ENCODE measurements at places on chromosomes 1 and 21. TPM values are rescaled to one million over a fixed set of nuclear protein-coding genes. Genes with fewer than 3 reads are reported as not detected.

The NOC2L gene
- 22.4 TPM for total RNA-seq

The TRIM58 gene
- total RNA-seq: 0.94 TPM

The SGIP1 gene
- total RNA-seq: not detected

DNA sequence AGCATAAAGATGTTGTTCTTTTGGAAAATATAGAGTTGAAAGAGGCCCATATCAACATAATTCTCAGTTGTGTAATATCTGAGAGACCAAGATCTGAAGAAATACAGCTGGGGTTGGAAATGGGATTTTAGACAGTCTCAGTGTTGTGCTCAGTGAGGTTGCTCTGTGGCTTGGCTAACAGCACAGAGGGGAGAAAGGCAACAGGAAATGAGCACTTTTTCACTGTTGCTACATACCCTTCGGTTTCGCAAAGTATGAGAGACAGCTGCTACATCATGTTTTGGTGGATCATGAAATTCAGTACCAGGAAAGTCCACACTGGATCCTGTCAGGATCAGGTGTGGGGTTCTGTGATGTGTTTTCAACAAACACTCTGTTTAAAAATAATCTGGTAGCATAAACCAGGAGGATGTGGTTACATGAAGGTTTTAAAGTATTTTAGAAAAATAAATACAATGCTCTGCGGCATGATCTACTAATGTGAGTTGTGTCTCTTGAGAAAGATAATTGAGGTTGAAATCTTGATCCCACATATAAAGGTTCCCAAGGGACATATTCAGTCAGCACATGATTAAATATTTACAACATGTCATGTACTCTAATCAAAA, 7.0 kb upstream of the GPR88 start:
- DNase-seq: no peak
- H3K4me3 ChIP-seq: no peak overlapping the region
- H3K36me3 ChIP-seq: no peaks in the 10 kb centered on the region
- H3K27me3 ChIP-seq: no peaks in the 10 kb centered on the region

DNA sequence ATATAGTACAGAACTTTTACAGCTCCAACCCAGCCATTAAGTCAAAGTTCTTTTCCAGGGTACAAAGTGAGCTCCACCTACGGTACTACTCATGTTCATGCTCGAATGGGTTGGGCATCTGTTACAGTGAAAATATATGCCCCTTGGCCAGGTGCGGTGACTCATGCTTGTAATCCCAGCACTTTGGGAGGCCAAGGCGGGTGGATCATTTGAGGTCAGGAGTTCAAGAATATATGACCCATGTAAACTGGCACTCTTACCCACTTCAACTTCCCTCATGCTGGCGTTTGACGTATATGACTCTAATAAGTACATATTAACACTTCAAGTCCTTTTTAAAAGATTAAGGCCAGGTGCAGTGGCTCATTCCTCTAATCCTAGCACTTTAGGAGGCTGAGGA, 71.3 kb upstream of the PKN2 start:
- H3K27ac ChIP-seq: no peak overlapping the region
- H3K4me3 ChIP-seq: no peak overlapping the region
- no peaks in the 10 kb centered on the region for H3K36me3 ChIP-seq

- H3K4me3 ChIP-seq: no peak overlapping the region
- no peak overlapping the region for H3K27ac ChIP-seq
- H3K4me1 ChIP-seq: peaks cover 7% of the 10 kb centered on the region
Measured at GRCh38 chr1:193592317-193592716, 405.9 kb upstream of the B3GALT2 start.

DNA sequence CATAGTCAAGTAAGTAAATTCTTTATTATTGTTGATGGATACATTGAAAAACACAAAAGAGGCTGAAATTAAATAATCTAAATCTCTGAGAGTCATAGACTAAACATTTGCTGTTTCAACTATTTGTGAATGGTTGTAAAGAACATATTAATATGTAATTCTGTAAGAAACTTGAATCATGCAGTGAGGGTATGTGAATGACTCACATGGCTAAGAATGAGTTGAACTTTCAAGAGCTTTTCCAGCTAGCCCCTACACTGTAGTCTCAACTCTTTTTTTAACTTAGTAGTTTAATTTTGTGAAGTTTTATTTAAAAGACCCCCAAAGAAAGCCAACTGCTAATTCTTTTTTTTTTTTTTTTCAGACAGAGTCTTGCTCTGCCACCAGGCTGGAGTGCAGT, 588.1 kb downstream of the DPYD start:
- no peaks in the 10 kb centered on the region for H3K36me3 ChIP-seq
- H3K27me3 ChIP-seq: no peaks in the 10 kb centered on the region
- H3K4me3 ChIP-seq: no peak overlapping the region
- H3K4me1 ChIP-seq: no peaks in the 10 kb centered on the region
- no peak overlapping the region for H3K27ac ChIP-seq

DNA sequence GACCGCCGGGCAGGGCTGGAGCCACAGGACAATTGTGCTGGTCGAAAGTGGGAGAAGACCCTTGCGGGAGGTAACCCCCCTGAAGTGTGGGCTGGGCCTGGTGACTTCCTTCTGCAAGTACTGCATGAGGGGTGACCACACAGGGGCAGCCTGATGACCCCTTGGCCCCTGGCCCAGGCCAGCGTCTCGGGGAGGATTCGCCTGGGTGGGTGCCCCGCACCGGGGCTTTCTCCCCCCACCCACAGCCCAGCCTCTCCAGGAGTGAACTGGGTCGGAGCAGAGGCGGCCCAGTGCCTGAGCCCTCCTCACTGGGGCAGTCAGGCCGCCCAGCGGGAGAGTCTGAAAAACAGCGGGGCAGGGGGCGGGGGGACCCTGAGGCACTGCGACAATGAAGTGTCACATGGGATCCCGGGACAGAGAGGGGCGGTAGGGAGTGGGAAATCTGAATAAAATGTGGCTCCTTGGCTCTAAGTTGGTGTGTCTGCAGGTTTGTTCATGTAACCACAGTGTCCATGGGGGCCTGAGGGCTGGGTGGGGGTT, 1.6 kb upstream of the DNMT3L start:
- H3K4me3 ChIP-seq: no peak overlapping the region
- H3K4me1 ChIP-seq: no peaks in the 10 kb centered on the region
- H3K27me3 ChIP-seq: no peaks in the 10 kb centered on the region
- no peak for DNase-seq
- H3K36me3 ChIP-seq: no peaks in the 10 kb centered on the region
- H3K27ac ChIP-seq: no peak overlapping the region

DNA sequence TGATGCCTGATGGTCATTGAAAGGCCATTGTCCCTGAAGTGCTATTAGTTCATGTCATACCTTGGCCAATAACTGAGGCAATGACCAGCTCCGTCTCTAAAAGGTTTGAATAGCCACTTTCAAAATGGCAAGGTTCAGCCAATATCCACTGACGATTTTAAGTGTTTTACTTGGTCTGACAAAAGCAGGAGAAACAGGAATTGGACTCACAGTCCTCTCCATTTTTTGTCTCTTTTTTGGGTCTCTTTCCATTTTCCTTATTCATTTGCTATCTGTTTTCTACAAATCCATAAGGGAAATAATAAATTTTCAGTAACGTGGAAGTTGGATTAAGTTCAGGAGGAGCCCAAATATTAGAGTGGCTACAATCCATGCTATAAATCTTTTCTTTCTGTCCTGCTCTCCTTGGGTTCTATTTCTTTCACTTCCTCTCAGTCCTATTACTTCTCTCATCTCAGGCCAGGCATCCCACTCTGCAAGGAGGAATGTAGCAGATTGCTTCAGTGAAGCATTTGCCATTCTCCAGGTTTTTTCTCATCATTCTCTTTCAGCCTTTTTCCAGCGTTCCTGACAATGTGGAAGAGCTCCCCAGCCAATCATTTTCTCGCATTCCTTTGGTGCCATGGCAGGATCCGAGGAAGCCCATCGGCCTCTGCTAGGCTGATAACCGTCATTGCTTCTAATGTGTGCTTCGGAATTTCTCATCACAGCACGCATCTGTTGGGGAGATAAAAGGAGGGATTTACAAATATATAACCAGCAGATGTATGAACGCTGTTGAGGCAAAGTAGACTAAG, 414.5 kb downstream of the ADGRL2 start:
- DNase-seq: no peak
- no peaks in the 10 kb centered on the region for H3K36me3 ChIP-seq
- H3K27me3 ChIP-seq: no peaks in the 10 kb centered on the region
- H3K4me3 ChIP-seq: no peak overlapping the region

DNA sequence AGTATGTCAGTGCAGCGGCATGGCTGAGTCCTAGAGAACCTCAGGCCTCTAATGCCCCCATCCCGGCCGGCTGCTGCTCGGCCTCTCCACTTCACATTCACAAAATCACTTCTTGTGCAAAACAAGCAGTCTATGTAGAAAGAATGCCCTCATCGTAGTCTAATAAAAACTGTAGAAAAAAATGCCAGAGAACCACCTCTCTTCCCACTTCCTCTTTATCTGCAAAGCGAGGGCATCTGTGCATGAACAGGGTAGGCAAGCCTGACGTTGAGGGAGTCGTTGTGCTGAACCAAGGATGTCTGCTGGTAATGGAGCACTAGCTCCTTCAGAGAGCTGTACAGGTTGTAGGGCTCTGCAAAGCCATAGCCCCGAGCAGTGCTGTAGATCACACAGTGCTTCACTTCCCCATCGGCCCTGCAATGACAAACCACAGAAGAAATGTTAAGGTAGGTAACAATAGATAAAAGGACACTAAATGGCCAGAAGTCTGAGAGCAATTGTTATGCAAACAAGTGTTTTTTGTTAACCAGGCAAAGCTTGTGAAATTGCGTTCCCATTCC, 88.9 kb downstream of the PIK3R3 start:
- no peak for DNase-seq
- no peak overlapping the region for H3K27ac ChIP-seq
- H3K4me1 ChIP-seq: peaks cover 16% of the 10 kb centered on the region
- no peaks in the 10 kb centered on the region for H3K27me3 ChIP-seq
- H3K36me3 ChIP-seq: no peaks in the 10 kb centered on the region

DNA sequence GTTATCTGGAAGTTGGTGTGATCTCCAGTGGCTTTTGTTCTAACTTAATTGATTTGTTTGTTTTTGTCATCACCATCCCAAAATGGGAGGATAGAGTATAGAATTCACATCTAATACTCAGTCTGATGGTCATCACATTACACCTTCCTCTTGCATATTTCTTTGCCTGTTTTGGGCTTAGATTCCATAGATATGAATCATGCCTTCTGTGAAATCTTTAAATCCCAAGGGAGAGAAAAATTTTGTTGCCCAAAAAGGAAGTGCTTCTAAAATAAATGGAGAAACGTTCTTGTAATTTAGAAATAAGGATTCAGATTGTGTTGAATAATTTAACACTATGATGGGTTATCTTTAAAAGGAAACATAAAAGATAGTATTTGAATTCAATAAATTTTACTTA, 446.0 kb upstream of the LRRC7 start:
- no peaks in the 10 kb centered on the region for H3K27me3 ChIP-seq
- H3K4me1 ChIP-seq: no peaks in the 10 kb centered on the region
- DNase-seq: no peak
- no peaks in the 10 kb centered on the region for H3K36me3 ChIP-seq
- no peak overlapping the region for H3K27ac ChIP-seq

- H3K27ac ChIP-seq: no peak overlapping the region
- H3K27me3 ChIP-seq: no peaks in the 10 kb centered on the region
- no peak for DNase-seq
- no peaks in the 10 kb centered on the region for H3K4me1 ChIP-seq
Measured at GRCh38 chr1:55179177-55179835, 35.9 kb downstream of the USP24 start.

DNA sequence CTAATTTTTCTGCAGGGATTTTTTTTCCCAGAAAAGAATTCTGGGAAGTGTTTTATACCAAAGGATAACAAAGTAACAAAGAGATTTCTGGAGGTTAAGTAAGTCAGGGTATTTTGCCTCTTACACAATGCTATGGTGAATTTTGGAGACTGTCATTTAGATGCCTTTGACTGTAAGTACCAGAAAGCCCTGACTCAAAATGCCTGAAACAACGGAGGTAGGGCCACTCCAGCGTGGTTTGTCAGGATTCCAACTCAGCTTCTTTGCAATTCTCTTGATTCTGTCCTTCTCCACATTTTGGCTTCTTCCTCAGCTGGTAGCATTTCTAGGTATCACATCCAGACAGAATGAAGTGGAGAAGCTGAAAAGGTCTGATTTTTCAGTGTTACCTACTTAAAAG, 106.5 kb downstream of the UCHL5 start:
- peaks cover 13% of the 10 kb centered on the region for H3K4me1 ChIP-seq
- no peak for DNase-seq
- H3K27ac ChIP-seq: no peak overlapping the region
- H3K36me3 ChIP-seq: no peaks in the 10 kb centered on the region
- no peaks in the 10 kb centered on the region for H3K27me3 ChIP-seq

Data from adrenal gland (tissue), 19 donors.